Activated CD4-positive, alpha-beta T cell treated with anti-CD3 and anti-CD28 coated beads, Interleukin-2, amount 10 ng/mL, durations not matched to agents 24 days and 14 days (primary cell): ENCODE measurements at places on chromosomes 3 and 15. TPM values are rescaled to one million over a fixed set of nuclear protein-coding genes. Genes with fewer than 3 reads are reported as not detected.

Gene NTRK3
- total RNA-seq: 0.37 and 1.6 TPM in 2 replicates

DNA sequence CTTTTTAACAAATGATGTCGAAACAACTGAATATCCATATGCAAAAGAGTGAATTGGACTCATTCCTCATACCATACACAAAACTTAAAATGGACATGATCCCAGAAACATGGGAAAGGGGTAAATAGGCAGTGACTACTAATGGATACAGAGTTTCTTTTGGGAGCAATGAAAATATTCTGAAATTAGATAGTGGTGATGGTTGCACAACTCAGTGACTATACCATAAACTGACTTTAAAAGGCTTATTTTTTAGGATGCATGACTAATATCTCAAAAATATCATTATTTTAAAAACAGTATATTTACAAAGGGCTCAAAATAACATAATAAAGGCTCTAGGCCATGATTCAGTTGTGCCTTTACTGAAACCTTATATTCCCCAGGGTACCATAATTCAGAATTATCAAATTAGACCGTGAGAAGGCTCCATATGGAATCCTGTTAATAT lies 16.3 kb upstream of the ATP13A3 start:
- no peaks in the 10 kb centered on the region for H3K4me1 ChIP-seq
- no peaks in the 10 kb centered on the region for H3K27me3 ChIP-seq
- H3K27ac ChIP-seq: no peak overlapping the region

Gene NMNAT3
- total RNA-seq: 0.73 and 1.0 TPM in 2 replicates

- H3K4me3 ChIP-seq: no peak overlapping the region
- peaks cover 22% of the 10 kb centered on the region for H3K36me3 ChIP-seq
- DNase-seq: no peak
- H3K27ac ChIP-seq: peak overlapping the region; percentile 30
These were observed 727.8 kb upstream of the CFAP20DC start for GRCh38 chr3:59777667-59778077.

- peaks cover 2% of the 10 kb centered on the region for H3K27me3 ChIP-seq
- peak overlapping the region; percentile 53 for H3K4me3 ChIP-seq
- H3K36me3 ChIP-seq: no peaks in the 10 kb centered on the region
These were observed 42.9 kb downstream of the CCR3 start for GRCh38 chr3:46284981-46285683.

Gene SCN5A
- total RNA-seq: not detected in 2 replicates

- H3K4me3 ChIP-seq: no peak overlapping the region
These were observed 16.0 kb upstream of the PCOLCE2 start for GRCh38 chr3:142904639-142905436.

DNA sequence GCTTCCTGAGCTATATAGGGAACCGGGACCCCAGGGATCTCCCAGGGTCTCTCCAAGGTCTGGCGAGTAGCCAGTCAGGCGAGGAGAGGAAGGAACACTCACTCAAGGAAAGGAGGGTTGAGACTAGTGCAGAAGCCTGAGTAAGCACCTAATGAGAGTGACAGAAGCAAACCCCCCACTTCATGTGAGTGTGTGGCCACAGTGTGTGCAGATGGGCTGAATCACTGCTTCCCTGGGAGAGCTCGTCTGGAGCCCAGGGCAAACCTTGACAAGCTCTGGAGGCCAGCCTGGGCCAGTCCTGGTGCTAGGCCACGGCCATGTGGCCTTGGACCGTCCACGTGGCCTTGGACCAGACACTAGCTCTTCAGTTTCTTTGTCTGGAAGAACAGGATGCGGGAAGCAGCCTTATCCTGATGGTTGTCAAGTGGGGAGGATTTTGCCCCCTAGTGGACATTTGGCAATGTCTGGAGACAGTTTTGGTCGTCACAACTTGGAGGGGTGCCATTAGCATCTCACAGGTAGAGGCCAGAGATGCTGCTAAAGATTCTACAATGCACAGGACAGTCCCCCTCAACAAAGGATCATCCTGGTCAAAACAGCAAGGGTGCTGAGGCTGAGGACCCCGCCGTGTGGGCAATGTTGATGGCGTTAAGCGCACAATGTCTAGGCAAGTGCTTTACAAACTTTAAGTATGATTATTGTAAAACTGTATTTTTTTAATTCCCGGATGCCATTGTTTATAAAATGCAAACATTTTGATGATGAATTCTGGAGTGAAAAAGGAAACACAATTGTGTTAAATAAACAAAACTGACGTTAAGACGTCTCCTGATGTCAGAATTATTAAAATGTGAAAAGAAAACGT lies 34.8 kb upstream of the CTSH start:
- DNase-seq: peak; percentile 77
- no peak overlapping the region for H3K4me3 ChIP-seq
- H3K36me3 ChIP-seq: no peaks in the 10 kb centered on the region
- H3K27me3 ChIP-seq: peaks cover 3% of the 10 kb centered on the region
- H3K27ac ChIP-seq: no peak overlapping the region

Gene LMOD3
- total RNA-seq: not detected in 2 replicates

DNA sequence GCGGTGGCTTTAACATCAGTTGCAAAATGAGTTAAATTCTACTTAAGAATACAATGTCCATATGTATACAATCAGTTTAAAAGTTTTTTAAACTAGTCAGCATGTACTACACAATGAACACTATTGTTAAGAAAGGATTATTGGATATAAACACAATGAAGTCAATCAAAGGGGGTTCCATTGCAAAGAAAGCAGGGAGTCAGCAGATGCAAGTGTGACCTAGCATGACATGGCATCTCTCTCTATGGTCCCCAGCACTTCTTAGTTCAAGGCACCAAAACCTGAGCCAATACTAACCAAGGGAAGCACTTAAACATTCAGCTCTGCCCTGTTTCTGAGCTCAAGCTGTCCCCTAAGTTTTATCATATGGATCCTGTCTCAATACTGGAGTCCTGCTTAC lies 17.0 kb downstream of the KLHL6 start:
- no peak overlapping the region for H3K27ac ChIP-seq
- H3K36me3 ChIP-seq: peaks cover 30% of the 10 kb centered on the region
- no peak for DNase-seq
- H3K4me1 ChIP-seq: peaks cover 66% of the 10 kb centered on the region
- H3K4me3 ChIP-seq: no peak overlapping the region

DNA sequence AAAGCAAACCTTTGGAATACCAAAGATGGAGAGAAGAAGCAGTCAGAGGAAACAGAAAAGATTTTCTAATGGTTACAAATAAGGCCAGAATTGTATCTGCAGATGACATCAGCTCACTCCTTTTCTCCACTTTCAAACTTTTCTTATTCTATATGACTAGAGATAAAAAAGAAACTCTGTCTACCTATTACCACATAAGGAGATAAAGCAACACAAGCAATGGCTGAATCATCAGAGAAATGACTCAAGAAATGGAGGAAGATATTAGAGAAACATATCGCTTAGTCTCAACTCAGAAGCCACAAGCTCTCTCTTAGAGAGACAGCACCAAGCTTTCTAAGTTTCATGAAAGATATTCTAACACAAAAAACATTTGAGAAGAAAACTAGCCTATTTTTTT lies 784.0 kb downstream of the ZPLD1 start:
- no peak overlapping the region for H3K27ac ChIP-seq
- H3K4me1 ChIP-seq: no peaks in the 10 kb centered on the region
- H3K36me3 ChIP-seq: no peaks in the 10 kb centered on the region
- no peak overlapping the region for H3K4me3 ChIP-seq

Gene MOBP
- not detected in 2 replicates for total RNA-seq

- no peaks in the 10 kb centered on the region for H3K27me3 ChIP-seq
- H3K36me3 ChIP-seq: no peaks in the 10 kb centered on the region
- no peak overlapping the region for H3K27ac ChIP-seq
These were observed 359.3 kb downstream of the IGSF11 start for GRCh38 chr3:118675305-118675704.

GRCh38 chr3:144314946-144315345 lies 343.3 kb downstream of the DIPK2A start:
- H3K27ac ChIP-seq: no peak overlapping the region
- H3K4me3 ChIP-seq: no peak overlapping the region
- DNase-seq: no peak
- H3K4me1 ChIP-seq: no peaks in the 10 kb centered on the region
- H3K27me3 ChIP-seq: no peaks in the 10 kb centered on the region

Gene CHCHD4
- 27.7 and 29.6 TPM in 2 replicates for total RNA-seq

DNA sequence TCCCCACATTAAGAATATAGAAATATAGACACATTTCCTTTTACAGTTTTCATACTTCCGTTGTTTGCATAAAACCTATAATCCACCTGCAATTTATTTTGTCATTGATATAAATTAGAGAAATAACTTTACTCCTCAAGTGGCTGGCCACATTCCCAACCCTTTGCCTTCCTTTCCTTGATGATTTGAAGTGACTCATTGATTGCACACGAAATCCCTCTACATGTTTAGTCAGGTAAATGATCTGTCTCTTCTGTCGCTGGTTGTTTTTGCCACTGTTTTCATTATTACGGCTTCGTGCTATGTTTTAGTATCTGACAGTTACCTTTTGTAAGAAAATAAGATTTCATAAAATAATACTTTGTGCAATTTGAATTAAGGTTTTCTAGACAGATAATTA lies 272.2 kb upstream of the NR2E3 start:
- H3K27ac ChIP-seq: no peak overlapping the region
- no peaks in the 10 kb centered on the region for H3K36me3 ChIP-seq
- DNase-seq: no peak

DNA sequence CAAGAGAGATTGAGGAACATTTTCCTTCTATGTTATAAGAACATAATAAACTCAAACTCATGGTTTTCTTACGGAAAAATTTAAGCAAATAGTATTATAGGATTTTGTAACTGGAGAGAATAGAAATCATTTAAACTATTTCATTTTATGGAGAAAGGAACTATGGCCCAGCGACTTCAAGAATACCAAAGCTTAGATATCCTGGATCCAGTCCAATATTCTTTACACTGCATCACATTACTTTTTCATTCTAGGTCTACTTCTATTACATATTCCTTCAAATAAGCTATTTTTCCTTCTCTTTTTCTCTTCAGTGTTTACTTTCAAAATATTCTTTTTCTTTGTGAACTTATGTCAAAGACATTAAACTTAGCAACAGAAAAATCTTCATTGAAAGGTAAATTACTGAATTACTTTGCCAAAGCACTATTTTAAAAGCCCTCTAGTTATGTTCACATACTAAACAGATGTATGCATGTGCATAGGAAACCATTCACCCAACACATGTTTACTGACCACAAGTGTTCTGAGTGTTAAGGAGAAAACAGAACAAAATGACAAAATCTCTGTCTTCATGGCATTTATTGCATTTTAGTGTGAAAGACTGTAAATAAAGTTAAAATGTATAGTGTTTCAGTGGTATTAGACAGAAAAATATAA lies 20.4 kb downstream of the KPNA4 start:
- H3K4me3 ChIP-seq: no peak overlapping the region
- H3K27me3 ChIP-seq: no peaks in the 10 kb centered on the region
- H3K4me1 ChIP-seq: peaks cover 26% of the 10 kb centered on the region
- peaks cover 19% of the 10 kb centered on the region for H3K36me3 ChIP-seq
- DNase-seq: no peak

Gene ANKRD63
- total RNA-seq: not detected in 2 replicates

DNA sequence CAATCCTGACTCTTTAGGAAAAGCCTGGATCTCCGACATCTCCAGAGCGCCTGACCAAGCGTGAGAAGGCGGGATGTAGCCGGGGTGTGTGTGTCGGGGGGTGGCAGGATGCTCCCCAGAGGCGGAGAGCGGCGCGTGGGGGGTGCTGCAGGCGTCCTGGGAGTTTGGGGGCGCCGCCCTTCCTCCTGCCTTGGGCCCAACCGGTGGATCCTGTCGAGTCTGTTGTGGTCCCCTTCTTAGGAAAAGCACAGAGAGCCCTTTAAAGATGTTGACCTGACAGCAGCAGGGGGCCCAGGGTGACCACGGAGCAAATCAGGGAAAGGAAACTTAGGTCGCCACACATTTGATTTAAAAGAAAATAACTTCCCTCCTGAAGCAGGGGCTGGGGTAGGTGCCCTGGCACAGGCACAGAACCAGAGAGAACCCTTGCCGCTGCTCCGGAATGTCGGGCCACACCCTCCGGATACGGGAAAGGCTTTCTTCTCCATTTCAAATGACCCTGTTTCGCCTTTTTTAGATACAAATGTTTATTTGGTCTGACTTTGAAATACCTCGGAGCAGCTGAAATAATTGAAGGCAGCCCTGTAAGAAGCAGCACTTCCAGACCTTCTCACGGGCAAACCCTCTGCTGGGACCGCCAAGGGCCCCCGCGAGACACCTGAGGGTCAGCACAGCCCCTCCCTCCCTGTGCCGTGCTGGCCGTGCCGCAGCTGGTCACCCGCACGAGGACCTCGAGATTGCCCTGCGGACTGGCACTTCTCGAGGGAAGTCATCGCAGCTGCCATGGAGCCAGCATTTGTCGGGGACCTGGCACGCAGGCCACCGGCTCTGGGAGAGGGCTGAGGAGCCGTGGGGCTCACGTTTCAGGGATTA lies 102.9 kb upstream of the KLF13 start:
- DNase-seq: no peak
- no peaks in the 10 kb centered on the region for H3K36me3 ChIP-seq
- no peak overlapping the region for H3K27ac ChIP-seq
- H3K27me3 ChIP-seq: peaks cover 6% of the 10 kb centered on the region
- no peak overlapping the region for H3K4me3 ChIP-seq

DNA sequence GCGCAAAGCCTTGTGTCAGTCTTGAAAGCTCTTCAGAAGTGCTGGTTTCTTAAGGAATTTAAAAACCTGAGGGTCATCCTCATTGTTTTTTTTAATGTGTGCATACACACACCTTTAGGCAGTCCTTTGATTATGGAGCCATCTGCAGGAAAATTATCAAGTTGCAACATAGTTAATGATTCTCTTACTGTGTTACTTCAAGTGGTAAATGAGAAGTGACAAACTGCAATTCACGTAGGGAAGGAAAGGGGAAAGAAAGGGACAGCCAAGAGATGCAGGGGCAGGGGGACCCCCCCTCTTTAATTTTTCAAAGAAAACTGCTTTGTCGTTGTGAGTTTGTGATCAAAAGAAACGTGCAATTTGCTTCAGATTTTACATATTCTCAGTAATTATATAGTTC lies 162.4 kb upstream of the CGNL1 start:
- H3K4me1 ChIP-seq: peaks cover 6% of the 10 kb centered on the region
- no peak overlapping the region for H3K27ac ChIP-seq
- DNase-seq: no peak
- no peaks in the 10 kb centered on the region for H3K27me3 ChIP-seq
- no peak overlapping the region for H3K4me3 ChIP-seq
- no peaks in the 10 kb centered on the region for H3K36me3 ChIP-seq

DNA sequence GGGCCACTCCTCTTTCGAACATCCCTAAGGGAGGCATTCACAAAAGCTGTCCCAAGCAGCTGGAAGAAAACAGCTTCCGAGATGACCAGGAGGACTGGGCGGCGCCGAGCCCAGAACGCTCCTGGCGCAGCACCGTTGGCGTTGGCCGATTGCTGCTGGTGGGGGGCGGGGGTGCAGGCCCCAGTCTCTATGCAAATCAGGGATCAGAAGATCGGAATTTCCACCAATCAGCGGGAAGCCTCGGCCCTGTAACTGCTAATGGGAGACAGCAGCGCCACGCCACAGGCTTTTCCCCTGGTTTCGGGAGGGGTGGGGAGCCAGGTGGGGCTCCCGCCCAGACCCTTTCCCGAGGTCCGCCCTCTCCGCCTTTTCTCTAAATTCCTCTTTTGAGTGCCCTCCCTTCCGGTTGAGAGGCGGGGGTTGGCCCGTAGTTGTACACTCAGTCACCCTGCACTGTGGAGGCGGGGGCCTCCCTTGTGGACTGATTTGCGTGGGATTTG lies 27.0 kb downstream of the HMCES start:
- H3K27ac ChIP-seq: peak overlapping the region; percentile 68
- DNase-seq: peak; percentile 73
- H3K4me3 ChIP-seq: peak overlapping the region; percentile 52
- H3K4me1 ChIP-seq: peaks cover 33% of the 10 kb centered on the region
- H3K27me3 ChIP-seq: no peaks in the 10 kb centered on the region
- H3K36me3 ChIP-seq: peaks cover 41% of the 10 kb centered on the region

Gene APPL1
- 40.4 and 44.8 TPM in 2 replicates for total RNA-seq
